ENCODE measurements at places on chromosomes 3 and 15. TPM values are rescaled to one million over a fixed set of nuclear protein-coding genes. Genes with fewer than 3 reads are reported as not detected.

ROBO2 gene
- 0.43 TPM for total RNA-seq

SAMMSON gene
- not detected for total RNA-seq

MINAR1 gene
- 1.6 TPM for total RNA-seq

SERPINI2 gene
- total RNA-seq = not detected

RLBP1 gene
- total RNA-seq = not detected

EXD1 gene
- not detected for total RNA-seq

GABRB3 gene
- total RNA-seq = 1.3 TPM

CCDC13 gene
- total RNA-seq = 0.36 TPM

RTF1 gene
- 12.1 TPM for total RNA-seq

CTDSPL gene
- total RNA-seq = 24.4 TPM

SLITRK3 gene
- not detected for total RNA-seq

GOLGA8Q gene
- 1.1 TPM for total RNA-seq

GSK3B gene
- total RNA-seq = 73.5 TPM

ALDH1A3 gene
- 31.0 TPM for total RNA-seq

BUB1B gene
- 2.9 TPM for total RNA-seq

DNAH1 gene
- total RNA-seq = 5.5 TPM

CDC25A gene
- 2.3 TPM for total RNA-seq

CLSTN2 gene
- 1.6 TPM for total RNA-seq

LRRIQ4 gene
- 0.07 TPM for total RNA-seq

ARGFX gene
- total RNA-seq = not detected

ADIPOQ gene
- not detected for total RNA-seq

SCN11A gene
- under 0.01 TPM for total RNA-seq

SLC28A1 gene
- not detected for total RNA-seq
